Stimulated activated effector memory CD8-positive, alpha-beta T cell treated with anti-CD3 and anti-CD28 coated beads, Interleukin-12 subunit alpha, Interleukin-12 subunit beta, amount 100 ng/mL, for 72 hours (primary cell): ENCODE measurements at places on chromosomes 4 and X.
A peak's percentile ranks its signal among the peaks of the same experiment; 100 is the strongest.

- DNase-seq: no peak
Measured at GRCh38 chr4:70632028-70632427, 3.5 kb downstream of the ENAM start.

GRCh38 chr4:108359130-108359985, 190.6 kb upstream of the LEF1 start:
- DNase-seq: no peak

DNA sequence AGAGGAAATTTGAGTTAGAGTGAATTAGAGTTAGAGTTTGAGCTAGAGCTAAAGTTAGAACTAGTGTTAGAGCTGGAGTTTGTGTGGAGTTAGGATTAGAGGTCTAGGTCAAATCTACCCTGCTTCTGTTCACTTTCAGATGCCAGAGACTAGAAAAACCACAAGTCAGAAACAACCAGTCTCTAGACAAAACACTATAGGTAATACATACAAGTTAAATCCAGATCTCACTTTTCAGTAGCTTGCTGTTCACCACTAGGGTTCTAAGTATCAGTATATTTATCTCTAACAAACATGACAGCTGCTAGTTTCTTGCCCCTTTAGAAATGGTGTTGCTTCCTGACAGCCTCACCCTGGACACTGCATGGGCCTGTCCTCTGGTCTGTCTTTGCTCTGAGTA, 300.7 kb downstream of the ARAP2 start:
- DNase-seq: no peak

- no peak for DNase-seq
Measured at GRCh38 chrX:107576392-107576791, 51.9 kb upstream of the PRPS1 start.

DNA sequence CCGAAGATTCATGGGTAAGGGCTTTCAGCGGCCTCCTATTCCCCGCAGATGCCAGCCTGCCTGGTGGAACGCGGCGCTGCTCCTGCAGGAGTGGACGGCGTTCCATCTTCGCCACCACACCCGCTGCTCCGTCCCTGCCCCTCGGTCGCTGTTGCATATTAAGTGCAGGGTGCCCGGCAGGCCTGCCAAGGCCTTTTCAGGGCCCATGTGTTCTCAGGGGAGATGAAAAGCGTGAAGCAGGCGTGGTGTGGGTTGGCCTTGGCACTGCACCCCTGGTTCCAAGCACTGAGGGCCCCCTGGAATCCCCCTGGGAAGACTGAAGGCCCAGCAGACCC, 52.0 kb downstream of the SORCS2 start:
- DNase-seq: no peak

DNA sequence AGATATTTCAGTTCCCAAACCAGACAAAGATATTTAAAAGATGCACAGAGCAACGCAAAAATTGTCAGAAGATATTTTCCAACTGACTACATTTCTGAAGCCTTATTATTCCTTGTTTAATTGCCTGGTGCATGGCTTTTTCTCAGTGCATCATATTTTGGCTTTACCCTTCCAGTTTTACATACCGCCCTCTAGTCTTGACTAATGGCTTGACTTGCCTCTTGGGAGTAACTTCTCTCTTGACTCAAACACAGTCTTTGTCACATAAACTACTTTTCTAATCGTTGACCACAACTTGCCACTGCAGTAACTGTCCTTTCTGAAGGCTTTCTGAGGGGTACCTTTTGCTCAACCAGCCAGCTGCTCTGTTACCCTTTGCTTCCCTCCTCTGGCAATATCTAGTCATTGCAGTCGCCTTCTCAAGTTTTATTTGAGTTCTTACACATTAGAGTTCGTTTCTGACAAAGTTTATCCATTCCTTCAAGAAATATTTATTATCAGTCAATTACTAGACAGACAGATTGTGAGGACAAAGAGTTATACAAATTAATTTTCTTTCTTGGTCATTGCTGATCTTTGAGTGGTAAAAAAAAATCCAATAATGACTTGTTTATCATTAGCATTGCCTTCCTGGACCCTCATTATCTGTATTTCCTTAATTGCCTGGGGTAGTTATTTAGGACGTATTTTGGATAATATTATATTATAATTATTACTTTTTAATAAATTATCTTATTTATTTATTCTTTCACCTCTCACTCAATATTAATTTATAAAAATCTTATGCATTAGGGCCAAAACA, 506.9 kb upstream of the PCDH10 start:
- DNase-seq: no peak

- DNase-seq: no peak
Measured at GRCh38 chrX:20063716-20064351, 52.9 kb downstream of the MAP7D2 start.

- DNase-seq: no peak
Measured at GRCh38 chr4:6408263-6408662, 64.2 kb downstream of the PPP2R2C start.

GRCh38 chr4:186806679-186807421, 83.2 kb upstream of the FAT1 start:
- DNase-seq: no peak

- no peak for DNase-seq
Measured at GRCh38 chr4:4639370-4639769, 97.5 kb upstream of the STX18 start.

DNA sequence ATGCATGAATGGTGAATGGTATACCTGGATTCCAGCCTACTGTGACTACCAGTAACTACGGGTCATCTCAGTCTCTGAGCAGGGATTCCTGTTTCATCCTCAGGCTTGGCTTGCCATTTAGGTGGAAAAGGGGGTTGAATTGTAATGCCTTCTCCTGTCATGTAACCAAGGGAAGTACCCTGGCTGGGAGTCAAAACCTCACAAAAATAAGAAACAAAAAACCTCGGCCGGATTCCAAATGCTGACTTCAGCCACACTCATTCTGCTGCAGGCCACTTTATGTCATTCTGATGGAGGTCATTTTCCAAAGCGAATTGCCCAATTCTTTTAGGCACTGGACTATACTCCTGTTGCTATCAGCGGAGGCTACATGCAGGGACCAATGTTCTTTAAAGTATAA, 324.7 kb downstream of the LDB2 start:
- DNase-seq: no peak

GRCh38 chr4:8762356-8762755, 109.3 kb downstream of the HMX1 start:
- no peak for DNase-seq

DNA sequence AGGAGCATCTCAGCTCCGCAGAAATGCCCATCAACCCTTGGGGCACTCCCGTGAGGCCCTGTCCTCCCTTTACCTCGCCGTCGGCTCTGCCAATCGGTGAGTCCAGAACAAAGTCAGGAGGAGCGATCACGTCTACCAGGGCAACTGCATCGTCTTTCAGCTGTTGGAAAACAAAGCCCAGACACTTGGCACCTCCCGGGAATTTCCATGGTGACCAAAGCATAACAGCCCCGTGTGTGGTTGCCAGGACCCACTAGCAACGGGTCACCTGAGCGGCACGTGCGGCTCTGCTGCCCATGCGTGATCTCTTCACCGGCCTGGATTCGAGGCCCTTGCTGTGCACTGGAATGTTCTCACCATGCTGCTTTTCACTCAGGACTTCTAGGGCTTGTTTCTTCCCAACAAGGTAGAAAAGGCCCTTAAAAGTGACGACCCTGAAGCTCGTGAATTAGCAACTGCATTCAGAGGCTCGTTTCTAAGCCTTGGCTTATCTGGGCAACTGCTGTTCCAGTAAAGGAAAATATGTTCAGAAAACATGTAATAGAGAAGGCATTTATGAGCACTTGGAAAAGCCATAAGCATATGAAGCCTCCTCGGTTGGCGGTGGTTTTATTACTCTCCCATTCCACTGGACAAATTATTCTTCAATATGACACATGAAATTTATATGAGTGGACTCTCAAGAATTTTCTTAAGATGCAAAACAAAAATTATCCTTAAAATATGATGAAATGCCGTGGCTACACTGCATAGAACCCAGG, 69.5 kb downstream of the ACOX3 start:
- no peak for DNase-seq

DNA sequence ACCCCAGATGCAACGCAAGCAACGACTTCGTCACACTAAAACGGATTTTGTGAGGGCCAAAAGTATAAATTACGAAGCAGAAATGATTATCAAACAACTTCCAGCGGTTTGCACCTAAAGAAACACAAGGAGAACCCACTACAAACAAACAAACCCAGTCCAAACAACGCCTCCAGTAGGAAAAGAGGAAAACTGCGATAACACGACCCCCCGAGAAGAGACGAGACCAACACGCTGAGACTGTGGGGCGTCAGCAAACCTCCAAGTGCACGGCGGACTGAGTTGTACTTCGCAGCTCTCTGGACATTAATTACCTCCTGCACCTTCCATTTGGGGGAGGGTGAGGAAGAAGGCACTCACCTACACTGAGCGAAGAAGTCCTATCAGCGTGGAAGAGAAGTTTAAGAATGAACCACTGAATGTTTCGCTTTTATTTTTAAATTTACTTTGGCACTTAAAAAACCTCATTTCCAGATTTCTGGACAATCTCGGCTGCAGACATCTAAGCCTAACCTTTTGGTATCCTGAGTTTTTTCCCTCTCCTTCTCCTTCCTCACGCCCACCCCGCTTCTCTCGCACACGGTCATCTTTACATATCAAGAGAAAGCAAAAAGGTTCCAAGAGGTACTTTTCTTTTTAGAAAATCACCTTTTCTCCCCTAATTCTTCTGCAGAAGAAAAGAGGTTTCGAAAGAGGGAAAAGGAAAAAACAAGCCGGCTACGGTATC, at the start of gene MAB21L2:
TSS of gene MAB21L2 (plus strand) at position 6 of the 727 bp plus-strand sequence. CDS start 879 bp downstream, outside the sequence.
- no peak for DNase-seq

DNA sequence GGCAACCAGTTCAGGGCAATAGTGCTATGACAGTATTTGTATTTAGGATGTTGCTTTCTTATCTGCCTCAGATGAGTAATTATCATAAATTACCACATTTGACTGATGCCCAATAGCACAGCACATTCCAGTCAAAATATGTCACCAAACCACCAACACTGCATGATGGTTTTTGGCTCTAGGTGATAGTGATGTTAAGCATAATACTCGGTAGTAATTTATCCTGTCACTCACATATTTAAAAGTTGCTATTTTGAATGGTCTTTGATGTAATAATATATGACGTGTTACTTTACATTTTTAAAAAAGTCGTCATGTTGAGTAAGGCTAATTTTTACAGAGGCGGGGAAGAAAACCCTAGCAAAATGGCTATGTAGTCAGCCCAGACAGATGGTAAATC, 42.5 kb downstream of the UNC5C start:
- no peak for DNase-seq

DNA sequence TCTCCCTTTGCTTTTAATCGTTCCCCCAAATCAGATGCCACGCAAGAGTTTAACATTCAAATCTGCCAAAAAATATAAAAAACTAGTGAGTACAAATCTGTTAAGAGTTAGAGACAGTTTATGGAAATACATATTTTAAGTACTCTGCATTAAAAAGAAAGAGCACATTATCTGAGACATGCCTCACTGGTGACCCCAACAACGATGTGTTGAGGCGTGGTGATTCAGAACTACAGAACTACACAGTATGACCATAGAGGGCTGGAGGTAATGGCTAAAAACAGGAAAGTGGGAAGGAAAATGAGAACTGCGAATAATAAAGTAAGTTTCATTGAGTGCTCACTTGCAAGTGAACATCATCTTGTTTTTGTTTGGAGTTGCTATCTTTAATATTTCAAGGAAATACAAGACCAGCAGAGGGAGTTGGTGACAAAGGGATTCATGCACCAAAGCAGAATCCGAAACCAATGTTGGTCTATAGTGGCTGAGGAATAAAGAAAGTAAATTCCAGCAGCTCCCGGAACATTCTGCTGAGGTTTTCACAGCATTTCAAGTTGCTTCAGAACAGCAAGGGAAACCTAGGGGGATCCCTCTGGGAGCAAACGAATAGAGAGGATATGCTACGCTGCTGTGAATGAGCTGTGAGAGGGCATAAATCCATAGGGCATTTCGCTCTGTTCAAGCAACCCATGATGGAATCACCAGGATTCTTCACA, 92.2 kb downstream of the DCHS2 start:
- DNase-seq: no peak

DNA sequence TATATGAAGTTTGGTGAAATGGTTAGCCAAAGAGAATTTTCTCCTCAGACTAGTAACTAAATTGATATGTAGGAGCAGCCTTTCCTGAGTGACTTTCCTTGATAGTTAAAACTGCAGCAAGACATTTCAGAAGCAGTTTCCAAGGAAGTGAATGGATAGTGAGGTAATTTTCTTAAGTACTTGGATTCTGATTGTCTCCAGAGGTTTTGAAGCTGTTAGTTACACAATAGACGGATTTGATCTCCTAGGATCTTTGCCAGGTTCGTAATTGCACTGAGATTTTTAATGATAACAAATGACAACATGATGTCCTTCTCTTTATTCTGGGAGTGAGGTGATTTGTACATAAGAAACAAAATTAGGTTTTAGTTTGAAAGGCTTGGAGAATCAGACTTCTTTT, 29.2 kb downstream of the PRRG1 start:
- no peak for DNase-seq

GRCh38 chr4:184400891-184401290, 73.5 kb downstream of the IRF2 start:
- no peak for DNase-seq

DNA sequence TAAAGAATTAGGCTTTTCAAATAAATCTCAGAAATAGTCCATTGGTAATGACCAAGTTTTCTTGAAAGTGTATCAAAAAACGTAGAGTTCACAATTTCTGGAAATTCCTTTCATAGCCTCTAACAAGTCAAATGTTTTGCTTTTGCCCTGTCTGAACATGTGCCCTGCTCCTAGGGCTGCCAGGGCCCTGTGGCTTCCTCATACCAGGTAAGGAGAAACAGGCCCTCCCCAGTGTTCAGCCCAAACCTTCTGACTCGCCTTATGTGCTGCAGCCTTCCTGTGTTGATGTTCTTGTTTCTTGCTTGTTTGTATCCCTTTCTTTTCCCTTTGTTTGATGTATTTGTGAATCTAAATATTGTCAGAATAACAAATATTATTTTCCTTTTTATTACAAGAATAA, 146.1 kb upstream of the PACRGL start:
- no peak for DNase-seq

GRCh38 chrX:149114001-149114400, 391.1 kb downstream of the IDS start:
- no peak for DNase-seq

DNA sequence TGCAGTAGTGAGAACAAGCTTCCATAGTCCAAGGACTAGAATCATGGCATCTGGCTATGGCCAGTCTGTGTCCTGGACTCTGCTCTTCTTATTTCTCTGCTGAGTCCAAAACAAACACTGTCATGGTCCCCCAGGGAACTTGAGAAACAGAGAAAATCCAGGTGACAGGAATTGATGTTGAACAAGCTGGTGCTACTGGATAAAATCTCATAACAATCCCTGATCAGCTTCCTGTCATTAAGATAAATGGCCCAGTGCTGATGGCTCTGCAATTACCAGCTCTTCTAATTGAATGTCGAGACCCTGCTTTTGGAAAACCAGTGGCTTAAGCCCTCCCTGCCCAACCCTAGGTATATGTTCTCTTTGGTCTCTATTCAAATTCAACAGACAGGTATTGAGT, 58.8 kb upstream of the ARHGAP36 start:
- DNase-seq: no peak

- no peak for DNase-seq
Measured at GRCh38 chr4:116632269-116632668, 453.1 kb downstream of the TRAM1L1 start.

- DNase-seq: no peak
Measured at GRCh38 chr4:67988991-67989390, 25.7 kb upstream of the TMPRSS11A start.

GRCh38 chrX:140764401-140764919, 54.9 kb downstream of the LINC00632 start:
- DNase-seq: no peak

GRCh38 chr4:181528570-181529184, 714.5 kb upstream of the TENM3 start:
- DNase-seq: peak; percentile 50

GRCh38 chr4:14862891-14863290, 139.4 kb upstream of the CPEB2 start:
- DNase-seq: no peak

GRCh38 chr4:48197643-48198237, 63.7 kb upstream of the TXK start:
- DNase-seq: no peak
